ENCODE measurements at places on chromosomes 7 and 10. TPM values are rescaled to one million over a fixed set of nuclear protein-coding genes. Genes with fewer than 3 reads are reported as not detected.

GRCh38 chr7:28245123-28245878 lies 64.7 kb upstream of the JAZF1 start:
- DNase-seq, result no peak

DNA sequence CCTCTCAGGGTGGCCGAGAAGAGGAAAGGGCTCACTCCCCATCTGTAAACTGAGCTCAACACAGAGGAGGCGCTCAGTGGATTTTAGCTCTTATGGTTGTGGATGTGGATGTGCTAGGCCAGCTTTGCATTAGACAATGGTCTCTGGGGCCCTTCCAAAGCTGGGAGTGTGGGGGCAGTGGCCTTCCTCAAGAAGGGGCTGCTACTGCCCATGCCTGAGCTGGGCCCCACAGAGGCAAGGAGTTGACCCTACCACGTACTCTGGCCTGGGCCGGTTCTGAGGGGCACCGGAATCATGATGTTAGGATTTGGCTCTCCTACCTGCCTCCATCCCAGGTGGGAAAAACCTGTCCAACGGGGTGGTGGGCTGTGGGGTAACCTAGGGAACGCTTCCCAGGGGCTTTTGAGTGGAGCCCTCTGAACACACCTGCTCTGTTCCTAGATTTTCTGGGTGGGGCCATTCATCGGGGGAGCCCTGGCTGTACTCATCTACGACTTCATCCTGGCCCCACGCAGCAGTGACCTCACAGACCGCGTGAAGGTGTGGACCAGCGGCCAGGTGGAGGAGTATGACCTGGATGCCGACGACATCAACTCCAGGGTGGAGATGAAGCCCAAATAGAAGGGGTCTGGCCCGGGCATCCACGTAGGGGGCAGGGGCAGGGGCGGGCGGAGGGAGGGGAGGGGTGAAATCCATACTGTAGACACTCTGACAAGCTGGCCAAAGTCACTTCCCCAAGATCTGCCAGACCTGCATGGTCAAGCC lies 11.5 kb downstream of the AQP1 start:
- DNase-seq, result peak; percentile 51

The AOAH gene
- 24.7 TPM for total RNA-seq

The SH2B2 gene
- 11.0 TPM for total RNA-seq

The COL1A2 gene
- 149 TPM for total RNA-seq

All from kidney (tissue), 22 donors.